ENCODE measurements at places on chromosomes 12 and 14. TPM values are rescaled to one million over a fixed set of nuclear protein-coding genes. Genes with fewer than 3 reads are reported as not detected.

Gene P2RX2
- total RNA-seq: 0.17 TPM

- no peak for DNase-seq
These were observed 24.8 kb downstream of the MUCL1 start for GRCh38 chr12:54879150-54879549.

DNA sequence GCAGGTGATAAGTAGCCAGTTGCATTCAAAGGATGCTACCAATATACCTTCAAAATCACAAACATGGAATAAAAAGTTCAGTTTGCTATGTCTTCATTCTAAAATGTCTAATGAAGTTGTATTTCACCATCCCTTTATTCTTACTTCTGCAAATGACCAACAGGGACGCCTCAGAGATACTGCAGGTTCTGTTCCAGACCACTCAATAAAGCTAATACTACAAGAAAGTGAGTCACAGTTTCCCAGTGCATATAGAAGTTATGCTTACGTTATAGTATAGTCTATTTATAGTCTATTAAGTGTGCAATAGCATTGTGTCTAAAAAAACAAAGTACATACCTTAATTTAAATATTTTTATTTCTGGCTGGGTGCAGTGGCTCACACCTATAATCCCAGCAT is 29.3 kb upstream of the EIF5 start:
- DNase-seq: no peak

- no peak for DNase-seq
These were observed 81.6 kb upstream of the TMTC2 start for GRCh38 chr12:82605115-82605514.

DNA sequence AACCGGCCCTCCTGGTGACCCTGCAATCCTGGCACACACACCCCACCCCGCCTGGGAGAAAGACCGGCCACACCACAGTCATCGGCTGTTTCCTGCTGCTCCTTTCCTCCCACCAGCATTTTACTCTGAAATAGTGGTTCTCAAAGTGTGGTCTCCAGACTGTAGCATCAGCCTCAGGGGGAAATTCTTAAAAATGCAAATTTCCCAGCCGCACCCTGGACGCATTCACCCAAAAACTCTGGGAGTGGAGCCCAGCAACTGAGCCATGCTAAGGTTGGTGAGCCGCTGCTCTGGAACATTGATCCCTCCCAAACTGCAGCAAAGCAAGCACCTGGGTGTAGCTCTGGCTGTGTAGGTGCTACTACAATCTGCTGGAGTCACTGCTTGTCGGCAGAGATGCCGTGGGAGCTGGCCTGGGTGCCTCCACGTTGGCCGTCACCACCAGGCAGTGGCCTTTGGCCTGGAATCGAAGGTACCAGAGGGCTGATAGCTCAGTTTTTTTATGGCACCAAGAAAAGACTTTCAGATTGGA is 38.4 kb upstream of the BCL2L14 start:
- DNase-seq: no peak

Gene BHLHE41
- total RNA-seq: 2.8 TPM

GRCh38 chr14:57346741-57347140 is 43.6 kb upstream of the NAA30 start:
- no peak for DNase-seq

DNA sequence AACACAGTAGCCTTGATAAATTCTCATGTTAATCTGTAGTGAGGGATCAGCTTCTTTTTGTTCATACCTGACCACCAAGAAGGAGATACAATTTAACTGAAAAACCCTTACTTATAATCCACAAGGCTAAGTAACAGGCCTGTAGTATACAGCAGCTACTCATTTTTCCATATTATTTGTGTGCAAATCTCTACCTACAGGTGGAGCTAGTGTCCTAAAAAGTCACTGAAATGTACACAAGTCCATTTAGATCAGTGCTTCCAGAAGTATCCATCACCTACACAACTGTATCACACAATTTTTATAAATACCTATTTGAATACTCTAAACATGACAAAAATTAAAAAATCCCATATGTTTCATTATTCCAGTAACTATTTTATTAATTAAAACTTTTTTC is 173.2 kb downstream of the SLC35F4 start:
- DNase-seq: peak; percentile 44

Gene TBX3
- total RNA-seq: not detected

Gene KRT83
- 0.07 TPM for total RNA-seq

Gene FOXM1
- total RNA-seq: 18.8 TPM

- DNase-seq: no peak
These were observed 49.2 kb upstream of the PRICKLE1 start for GRCh38 chr12:42638697-42639096.

Gene KLHL28
- total RNA-seq: 0.68 TPM

Gene OVCH1
- total RNA-seq: not detected

- no peak for DNase-seq
These were observed 20.5 kb downstream of the TTC7B start for GRCh38 chr14:90795744-90796143.

Gene TSPAN19
- not detected for total RNA-seq

Gene REP15
- total RNA-seq: not detected

- DNase-seq: peak; percentile 98
These were observed 157.3 kb upstream of the NOS1 start for GRCh38 chr12:117518594-117519270.

- peak; percentile 95 for DNase-seq
These were observed 581.5 kb upstream of the TMEM132C start for GRCh38 chr12:127685491-127685890.

DNA sequence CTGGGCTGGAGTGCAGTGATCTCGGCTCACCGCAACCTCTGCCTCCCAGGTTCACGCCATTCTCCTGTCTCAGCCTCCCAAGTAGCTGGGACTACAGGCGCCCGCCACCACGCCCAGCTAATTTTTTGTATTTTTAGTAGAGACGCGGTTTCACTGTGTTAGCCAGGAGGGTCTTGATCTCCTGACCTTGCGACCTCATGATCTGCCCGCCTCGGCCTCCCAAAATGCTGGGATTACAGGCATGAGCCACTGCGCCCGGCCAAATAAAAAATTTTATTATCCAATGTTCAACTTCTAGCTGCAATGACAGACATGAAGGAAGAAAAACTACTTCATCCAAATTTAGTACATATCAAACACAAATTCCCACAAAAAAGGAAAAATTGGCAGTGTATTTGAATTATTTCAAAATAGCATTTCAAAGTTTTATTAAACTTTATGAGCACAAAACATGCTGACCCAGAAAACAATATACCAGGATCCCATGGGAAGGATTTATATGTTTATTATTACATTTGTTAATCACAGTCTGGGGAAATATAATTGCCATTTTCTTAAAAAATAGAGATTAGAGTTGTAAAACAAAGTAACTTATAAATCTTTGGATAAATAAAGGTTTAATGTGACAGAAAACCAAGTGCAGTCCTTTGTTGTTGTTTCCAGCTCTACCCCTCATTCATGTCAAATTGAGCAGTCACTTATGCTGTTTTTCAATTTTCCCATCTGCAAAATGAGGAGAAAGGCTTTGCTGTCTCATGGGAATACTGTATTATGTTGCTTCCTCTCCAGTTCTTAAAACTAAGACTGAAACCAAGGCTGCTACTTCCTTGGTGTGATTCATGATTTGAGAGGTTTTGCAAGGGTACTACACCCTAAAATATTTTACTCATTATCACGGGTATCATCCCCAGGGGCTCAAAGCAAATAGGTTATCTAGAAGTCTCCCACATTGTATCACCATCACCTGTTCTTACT is 155.2 kb upstream of the AVPR1A start:
- no peak for DNase-seq

- no peak for DNase-seq
These were observed 11.6 kb downstream of the FGD6 start for GRCh38 chr12:95205685-95206084.

Gene MYO1A
- 1.6 TPM for total RNA-seq

DNA sequence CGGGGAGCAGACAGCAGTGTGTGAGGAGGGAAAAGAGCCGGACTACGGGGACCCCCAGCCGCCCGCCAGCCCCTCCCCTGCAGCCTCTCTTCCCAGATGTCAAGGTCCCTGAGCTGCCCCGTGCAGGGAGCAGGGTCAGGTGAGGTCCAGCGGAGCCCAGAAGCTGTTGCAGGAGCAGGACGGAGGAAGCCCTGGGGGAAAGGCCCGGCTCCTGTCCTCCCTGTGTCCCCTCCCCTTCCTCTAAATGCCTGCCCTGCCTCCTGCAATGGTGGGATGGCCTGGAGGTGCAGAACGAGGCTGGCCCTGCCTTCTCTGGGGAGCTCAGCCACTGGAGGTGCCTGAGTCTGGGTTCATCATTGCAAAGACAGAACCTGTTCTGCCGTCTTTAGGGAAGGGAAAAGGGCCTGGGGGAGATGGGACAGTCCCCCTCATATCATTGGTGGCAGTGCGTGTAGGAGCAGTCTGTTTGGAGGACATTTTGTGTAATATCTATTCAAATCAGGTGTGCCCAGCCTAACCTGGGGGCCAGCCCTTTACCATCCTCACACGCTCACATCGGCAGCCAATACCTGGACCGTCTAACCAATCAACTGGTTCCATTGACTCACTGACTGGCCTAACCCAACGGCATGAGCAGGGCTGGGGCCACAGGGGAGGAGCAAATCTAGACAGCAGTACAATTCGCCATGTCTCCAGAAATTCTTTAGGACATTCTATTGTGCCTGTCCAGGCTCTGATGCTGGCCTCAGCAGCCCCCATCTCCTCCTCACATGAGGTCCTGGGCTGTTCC is 364.1 kb upstream of the SFSWAP start:
- no peak for DNase-seq

Gene RPS6KL1
- 31.0 TPM for total RNA-seq

DNA sequence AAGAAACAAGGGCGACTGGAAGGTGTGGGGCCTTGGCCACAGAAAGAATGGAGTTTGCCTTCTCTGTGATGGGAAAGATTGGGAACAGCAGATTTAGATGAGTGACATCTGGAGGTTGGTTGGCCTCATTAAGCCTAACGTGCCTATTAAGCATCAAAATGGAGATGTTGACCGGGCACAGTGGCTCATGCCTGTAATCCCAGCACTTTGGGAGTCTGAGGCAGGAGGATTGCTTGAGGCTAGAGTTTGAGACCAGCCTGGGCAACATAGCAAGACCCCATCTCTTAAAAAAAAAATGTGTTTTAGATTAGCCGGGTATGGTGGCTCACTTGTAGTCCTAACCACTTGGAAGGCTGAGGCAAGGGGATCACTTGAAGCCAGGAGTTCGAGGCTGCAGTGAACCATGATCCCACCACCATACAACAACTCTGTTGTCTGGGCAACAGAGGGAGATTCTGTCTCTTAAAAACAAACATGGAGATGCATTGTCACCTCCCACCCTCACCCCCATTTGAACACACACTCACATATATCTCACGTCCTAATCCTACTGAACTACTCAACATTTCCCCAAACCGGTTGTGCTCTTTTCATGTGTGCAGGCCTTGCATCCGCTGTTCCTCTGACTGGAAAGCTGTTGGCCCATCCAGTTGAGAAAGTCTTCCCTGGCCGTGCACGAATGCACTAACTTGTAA is 172.1 kb downstream of the ETV6 start:
- no peak for DNase-seq

Gene EDDM3A
- total RNA-seq: not detected

Gene RNF212B
- total RNA-seq: not detected

- DNase-seq: no peak
These were observed 262.5 kb upstream of the TMEM132C start for GRCh38 chr12:128004383-128004938.

GRCh38 chr12:52199294-52199919 is 7.6 kb upstream of the KRT80 start:
- DNase-seq: peak; percentile 64

Gene CIDEB
- not detected for total RNA-seq

- no peak for DNase-seq
These were observed at the start of gene SYT10 for GRCh38 chr12:33439587-33440011. Gene SYT10, minus strand, starts transcription at chr12:33439819. Its CDS starts 297 bp downstream, at chr12:33439522.

GRCh38 chr14:32022525-32022924 is 54.6 kb upstream of the ARHGAP5 start:
- no peak for DNase-seq

DNA sequence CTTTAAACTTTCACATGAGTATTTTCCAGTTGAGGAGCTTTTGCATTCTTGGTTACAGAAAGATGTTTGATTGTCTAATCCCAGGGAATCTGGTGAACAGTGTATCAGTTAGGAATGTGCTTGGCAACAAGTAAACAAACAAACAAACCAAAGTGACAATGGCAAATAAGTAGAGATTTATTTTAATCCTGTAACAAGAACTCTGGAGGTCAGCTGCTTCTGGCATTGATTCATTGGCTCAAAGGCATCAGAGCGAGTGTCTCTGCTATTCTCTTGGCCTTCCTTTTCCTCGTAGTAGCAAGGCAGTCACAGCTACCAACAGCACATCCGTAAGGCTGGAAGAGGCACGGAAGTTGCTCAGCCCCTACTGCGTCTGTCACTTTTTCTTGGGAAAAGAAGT is 37.2 kb downstream of the CRADD start:
- DNase-seq: no peak

DNA sequence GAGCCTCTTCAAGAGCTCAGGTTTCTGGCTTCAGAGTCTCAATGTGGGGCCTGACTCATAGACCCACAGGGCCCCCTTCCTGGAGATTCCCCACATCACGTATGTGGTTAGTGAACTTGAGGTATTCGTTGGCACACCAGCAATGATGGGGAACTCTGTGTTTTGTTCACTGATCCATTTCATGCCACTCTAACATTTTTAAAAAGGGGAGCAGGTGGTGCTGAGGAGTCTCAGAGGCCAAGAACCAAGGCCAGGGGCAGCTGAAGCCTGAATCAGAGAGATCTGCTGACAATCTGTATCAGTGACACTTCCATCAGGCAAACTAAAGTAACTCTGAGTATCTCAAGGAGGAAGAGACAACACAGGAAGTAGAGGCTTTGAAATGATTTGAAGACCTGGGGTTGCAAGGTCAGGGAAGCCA is 323.4 kb downstream of the VRK1 start:
- DNase-seq: no peak

GRCh38 chr12:129871991-129872972 is 31.5 kb downstream of the TMEM132D start:
- DNase-seq: no peak

Gene BDKRB2
- not detected for total RNA-seq

DNA sequence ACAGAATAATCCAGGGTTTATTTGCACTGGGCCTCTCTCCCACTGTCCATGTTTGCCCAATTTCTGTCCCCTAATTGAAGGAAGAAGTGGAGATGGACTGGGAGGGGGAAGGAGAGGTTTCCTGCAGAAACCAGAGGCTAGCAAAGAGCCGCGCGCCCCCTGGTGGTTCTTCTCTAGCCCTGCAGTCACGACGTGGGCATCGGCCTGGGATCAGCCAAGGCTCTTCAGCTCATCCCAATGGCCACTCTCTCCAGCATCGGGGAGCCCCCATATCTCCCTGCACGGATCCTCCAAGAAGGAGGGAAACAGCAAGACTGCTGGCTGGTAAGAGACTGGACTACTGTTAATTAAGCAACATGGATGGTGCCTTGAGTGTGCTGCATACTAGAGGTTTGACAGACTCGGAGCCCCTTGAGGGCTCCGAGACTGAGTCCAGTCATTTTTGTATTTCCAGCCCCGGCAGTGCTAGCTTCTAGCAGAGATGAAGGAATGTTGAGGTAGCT is 18.7 kb downstream of the ZBTB39 start:
- DNase-seq: peak; percentile 80

Data from G401 (cell line).